Mammary epithelial cell (primary cell): ENCODE measurements at places on chromosomes 2 and 18. TPM values are rescaled to one million over a fixed set of nuclear protein-coding genes. Genes with fewer than 3 reads are reported as not detected.

Gene DYSF
- total RNA-seq = 18.3 and 28.9 TPM in 2 replicates

Gene DNPEP
- total RNA-seq = 58.5 TPM

Gene REG3G
- not detected in 2 replicates for total RNA-seq

Gene GRHL1
- 2.2 and 2.3 TPM in 2 replicates for total RNA-seq

Gene HOXD8
- 0.16 and 0.35 TPM in 2 replicates for total RNA-seq

Gene ELOA2
- not detected in 2 replicates for total RNA-seq
